Hypothalamus (tissue), 51 donors: ENCODE measurements at places on chromosomes 6 and 20.

GRCh38 chr20:33281550-33282146 is 1.4 kb upstream of the BPIFB1 start:
- DNase-seq, result no peak

- DNase-seq, result no peak
Observed at GRCh38 chr20:3071610-3072529, at the start of gene OXT. Gene OXT (plus strand): TSS chr20:3071620. CDS start chr20:3071656, 36 bp downstream.

DNA sequence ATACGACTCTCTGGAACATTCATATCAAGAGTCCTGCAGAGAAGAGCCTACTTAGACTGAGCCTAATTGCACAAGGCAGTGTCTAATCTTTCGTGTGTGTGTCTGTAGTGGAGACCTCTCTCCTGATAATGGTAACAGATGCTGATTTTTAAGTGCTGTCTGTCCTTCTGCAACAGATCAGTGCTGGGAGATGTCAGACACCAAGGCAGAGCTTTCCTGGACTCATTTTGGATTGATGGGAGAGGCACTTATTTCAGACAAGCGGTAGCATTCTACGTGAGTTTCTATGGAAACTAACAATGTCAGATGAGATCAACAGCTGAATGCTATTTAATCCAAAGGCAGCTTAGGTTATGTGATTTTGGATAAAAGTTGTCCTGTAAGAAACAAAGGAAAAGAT is 167.6 kb downstream of the PLCB4 start:
- DNase-seq, result no peak

DNA sequence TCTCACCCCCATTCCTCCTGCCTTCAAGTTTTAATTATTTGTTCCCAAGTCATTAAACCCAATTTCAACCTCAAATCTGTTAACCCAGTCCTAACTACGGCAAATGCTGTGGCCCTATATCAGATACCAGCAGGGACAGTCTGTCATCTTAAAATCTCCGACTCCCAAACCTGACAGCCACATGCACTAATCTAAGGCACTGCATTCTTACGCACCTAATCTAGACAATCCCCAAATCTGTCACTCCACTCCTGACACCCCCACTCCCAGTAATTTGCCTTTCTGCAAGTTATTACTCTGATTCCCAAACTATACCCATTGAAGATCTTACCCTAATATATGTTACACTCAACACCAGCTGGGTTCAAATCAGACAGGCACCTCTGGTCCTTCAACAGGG is 2.5 kb downstream of the MTCH1 start:
- no peak for DNase-seq

GRCh38 chr6:35968821-35969220 is 47.9 kb upstream of the SRPK1 start:
- no peak for DNase-seq

GRCh38 chr6:24600903-24601302 is 45.1 kb downstream of the KIAA0319 start:
- no peak for DNase-seq

DNA sequence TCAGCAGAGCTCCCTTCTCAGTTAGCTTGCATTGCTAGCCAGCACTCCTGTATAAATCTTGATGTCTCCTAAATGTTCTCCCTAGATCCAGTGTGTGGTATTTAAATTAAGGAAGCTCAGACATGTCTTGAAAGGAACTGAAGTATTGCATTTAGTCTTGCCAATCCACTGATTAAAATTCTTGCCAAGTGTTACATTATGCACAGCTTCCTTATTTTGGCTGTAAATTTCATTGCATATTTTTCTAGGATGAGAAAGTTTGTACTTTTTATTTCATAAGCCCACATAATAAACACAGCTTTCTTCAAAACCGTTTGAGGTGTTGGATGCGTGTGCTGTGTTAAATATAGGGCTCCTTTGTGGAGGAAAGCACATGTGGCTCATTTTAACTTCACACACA is 329.8 kb upstream of the FLRT3 start:
- no peak for DNase-seq

DNA sequence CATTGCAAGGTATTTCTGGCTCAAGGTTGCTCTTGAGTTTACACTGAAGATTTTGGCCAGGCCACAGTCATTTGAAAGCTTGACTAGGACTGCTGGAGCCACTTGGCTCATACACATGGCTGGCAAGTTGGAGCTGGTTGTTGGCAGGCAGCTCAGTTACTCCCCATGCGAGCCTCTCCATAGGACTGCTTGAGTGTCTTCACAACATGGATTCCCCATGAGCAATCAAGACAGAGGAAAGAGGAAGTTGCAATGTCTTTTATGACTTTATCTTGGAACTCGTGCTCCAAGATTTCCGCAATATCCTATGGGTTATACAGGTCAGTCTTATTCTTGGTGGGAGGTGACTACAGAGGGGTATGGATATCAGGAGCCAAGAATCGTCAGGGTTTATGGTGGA is 1.4 kb upstream of the MANBAL start:
- no peak for DNase-seq

- no peak for DNase-seq
Observed at GRCh38 chr6:155628306-155628705, 172.7 kb upstream of the NOX3 start.

DNA sequence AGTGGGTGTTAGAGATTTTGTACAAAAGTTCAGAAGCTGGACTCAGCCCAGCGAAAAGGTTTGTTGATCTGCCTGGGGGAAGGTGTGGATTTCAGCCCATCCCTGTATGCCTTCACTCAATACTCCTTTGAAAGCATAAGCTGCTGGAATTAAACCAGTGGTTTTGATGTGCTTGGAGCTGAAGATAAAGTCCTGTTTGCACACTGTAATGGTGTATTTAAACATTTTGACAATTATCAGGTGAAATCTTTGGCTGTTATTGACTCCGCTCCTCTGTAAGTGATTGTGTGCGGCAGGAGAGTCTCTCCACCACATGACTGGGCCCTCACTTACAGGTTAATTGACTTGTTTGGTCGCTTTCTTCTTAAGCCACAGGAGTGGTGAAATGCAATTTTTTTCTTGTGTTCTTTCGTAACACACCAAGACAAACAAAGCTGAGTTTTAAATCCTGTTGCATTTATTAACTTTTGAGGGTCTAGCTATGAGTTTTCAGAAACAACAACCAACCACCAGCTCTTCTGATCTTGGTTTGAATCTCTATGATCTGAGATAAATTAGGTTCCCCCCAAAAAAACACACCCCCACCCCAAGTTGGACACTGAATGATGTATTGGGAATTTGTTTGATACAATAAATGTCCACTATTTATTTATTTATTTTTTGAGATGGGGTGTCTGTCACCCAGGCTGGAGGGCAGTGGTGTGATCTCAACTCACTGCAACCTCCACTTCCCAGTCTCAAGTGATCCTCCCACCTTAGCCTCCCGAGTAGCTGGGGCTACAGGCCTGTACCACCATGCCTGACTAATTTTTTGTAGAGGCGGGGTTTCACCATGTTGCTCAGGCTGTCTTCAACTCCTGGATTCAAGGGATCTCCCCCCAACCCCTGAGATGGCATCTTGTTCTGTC is 46.3 kb upstream of the NCOA3 start:
- DNase-seq, result no peak

DNA sequence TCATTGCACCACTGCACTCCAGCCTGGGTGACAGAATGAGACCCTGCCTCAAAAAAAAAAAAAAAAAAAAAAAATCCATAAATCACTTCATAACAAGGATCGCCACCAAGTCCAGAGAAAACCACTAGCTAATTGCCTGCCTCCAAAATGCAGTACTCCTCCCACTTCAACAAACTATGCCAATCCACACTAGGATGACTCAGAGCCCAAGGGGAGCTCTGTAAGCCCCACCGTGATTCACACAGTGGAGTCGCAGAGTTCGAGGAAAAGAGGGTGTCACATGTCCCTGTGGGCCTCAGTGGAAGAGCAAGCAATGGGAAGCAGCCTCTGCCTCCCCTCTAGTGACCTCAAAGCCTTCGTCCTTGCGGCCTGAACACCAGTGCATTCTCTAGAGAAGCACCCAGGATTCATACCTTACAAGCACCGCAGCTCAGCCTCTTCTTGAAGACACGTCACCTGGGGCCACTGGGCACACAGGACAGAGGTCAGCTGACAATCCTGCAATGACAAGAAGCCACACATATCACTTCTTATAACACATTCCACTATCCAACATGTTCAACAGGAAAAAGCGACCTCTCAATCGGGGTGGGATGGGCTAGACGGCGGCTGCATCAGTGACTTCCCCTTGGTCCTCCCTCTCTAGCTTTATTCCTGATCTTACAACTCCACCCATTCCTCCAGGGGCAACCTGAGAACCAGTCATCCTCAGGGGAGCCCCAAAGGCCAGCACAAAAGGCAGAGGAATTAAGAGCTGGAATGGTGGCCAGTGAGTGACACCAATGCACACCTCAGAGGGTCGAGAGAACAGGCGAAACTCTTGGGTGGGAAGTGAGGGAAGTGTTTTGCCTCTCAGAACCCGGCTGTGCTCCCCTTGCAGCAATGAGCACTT is 8.9 kb downstream of the SNHG17 start:
- DNase-seq, result no peak

- no peak for DNase-seq
Observed at GRCh38 chr6:166361077-166361429, 18.7 kb upstream of the SFT2D1 start.

- DNase-seq, result no peak
Observed at GRCh38 chr6:338815-339262, 46.6 kb downstream of the DUSP22 start.

- DNase-seq, result no peak
Observed at GRCh38 chr6:37725957-37726356, 28.3 kb upstream of the MDGA1 start.

DNA sequence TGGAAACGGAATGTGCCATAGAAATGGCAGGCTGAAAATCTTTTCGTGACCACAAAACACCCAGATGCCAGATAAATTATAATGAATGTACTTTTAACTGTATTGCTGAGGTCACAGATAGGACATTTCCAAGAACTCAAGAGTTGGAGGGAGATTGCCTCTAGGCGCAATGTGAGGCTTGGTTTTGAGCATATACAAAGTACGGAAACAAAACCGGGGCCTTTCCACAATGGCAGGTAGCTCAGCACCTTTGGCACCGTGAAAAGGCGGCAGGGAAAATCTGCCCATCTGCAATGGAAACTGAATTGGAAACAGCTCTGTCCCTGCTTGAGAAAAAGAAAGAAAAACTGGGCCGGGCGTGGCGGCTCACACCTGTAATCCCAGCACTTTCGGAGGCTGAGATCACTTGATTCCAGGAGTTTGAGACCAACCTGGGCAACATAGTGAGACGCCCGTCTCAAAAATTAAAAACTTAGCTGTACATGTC is 10.5 kb upstream of the C20orf144 start:
- no peak for DNase-seq

DNA sequence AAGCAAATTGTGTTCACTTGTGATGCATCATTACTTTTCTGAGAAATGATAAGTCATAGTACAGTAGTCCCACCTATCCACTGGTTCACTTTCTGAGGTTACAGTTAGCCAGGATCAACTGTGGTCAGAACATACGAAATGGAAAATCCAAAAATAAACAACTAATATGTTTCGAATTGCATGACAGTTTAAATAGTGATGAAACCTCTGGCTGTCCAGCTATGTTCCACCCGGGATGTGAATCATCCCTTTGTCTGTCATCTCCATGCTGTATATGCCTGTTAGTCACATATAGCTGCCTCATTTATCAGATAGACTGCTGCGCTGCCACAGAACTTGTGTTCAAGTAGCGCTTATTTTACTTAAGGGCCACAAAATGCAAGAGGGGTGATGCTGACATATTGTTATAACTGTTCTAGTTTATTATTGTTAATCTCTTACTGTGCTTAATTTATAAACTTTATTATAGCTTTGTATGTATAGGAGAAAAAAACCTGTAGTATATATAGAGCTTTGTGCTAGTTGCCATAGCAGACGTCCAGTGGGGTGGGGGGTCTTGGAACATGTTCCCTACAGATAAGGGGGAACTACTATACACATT is 29.2 kb downstream of the AFDN start:
- DNase-seq, result no peak

GRCh38 chr6:11143394-11144371 is 32.2 kb upstream of the ERVFRD-1 start:
- no peak for DNase-seq

- no peak for DNase-seq
Observed at GRCh38 chr6:128032042-128032441, 131.2 kb upstream of the THEMIS start.

- peak; percentile 72 for DNase-seq
Observed at GRCh38 chr6:39934131-39934757, at the start of gene MOCS1. Gene MOCS1 (minus strand): TSS chr6:39934462. CDS start chr6:39934417, 45 bp downstream.

DNA sequence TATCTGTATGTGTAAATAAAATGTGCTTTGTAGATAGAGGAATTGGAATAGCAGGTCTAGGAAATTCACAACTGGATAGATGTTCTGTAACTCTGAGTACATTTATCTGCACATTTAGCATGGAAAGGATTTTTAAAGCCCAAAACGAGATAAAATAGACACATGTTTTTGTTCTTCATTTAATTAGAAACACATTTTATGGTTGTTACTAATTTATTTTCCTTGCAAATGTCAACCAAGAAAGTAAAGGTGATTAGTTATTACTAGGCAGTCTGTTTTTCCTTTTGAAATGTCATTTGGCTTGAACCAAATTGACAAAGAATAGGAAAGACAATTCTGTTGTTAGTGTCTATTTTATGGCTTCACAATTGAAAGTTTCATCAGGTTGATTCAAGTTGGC is 769 bp downstream of the PRL start:
- DNase-seq, result no peak

DNA sequence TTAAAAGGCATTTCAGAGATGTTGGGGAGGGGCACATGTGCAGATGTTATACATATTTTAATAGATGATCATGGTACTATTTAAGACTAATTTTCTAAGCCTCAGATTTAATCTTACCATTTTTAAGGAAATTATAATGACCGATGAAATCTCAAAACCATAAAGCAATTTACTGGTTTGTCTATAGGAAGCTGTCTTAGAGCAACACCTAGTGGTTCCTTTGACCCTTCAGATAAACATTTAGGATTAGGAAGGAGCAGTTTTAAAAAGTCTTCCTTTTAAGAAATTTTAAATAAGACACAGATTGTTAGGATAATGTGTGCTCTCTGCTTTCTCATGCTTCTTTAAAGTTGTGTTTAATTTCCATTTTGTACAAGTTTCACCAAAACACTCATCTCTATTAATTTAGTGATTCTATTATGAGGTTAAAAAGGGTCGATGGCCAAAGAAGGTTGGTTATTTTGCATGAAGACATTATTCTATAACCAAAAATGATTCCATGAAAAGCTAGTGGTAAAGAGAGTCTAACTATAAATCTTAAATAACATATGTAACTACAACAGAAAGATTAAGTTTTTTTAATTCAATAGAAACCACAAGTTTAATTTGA is 376.4 kb downstream of the HACE1 start:
- DNase-seq, result no peak

DNA sequence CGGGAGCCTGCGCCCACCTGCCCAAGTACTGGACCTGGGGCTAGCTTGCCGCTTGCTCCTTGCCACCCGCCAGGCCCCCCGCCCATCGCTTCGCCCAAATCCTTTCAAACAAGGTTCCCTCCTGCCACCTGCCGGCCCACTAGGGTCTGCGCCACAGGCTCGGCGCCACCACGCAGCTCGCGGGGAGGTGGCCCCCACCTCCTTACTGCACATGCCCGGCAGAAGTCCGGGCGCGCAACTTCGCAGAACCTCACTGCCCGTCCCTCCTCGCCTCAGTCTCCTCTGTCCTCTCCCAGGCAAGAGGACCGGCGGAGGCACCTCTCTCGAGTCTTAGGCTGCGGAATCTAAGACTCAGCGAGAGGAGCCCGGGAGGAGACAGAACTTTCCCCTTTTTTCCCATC is 11.2 kb downstream of the GNAS-AS1 start:
- DNase-seq, result peak; percentile 4

- DNase-seq, result no peak
Observed at GRCh38 chr20:63708301-63709148, 686 bp downstream of the ZGPAT start.
